Left ventricle myocardium superior (tissue), 1 donor: ENCODE measurements at places on chromosomes 16 and 17. TPM values are rescaled to one million over a fixed set of nuclear protein-coding genes. Genes with fewer than 3 reads are reported as not detected.

DNA sequence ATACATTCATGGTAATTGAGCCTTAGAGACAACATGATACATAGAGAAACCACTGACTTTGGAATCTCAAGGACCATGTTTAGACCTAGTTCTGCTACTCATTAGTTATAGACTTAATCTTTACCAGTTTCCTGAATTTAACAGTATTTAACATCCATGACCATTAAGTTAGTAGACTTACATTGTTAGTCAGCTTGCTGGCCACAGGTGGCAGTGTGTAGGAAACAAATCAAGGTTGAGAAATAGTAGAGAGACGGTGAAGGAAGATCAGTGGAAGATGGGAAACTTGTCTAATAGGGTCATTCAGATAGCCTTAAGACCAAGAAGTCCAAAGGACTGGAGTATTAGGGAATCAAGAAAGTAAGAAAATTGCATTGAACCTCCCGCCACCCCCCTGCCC is 31.0 kb downstream of the OMG start:
- no peak for DNase-seq

Gene KCNG4
- not detected for total RNA-seq

- no peak for DNase-seq
Measured at GRCh38 chr16:11250091-11250785, 5.8 kb downstream of the SOCS1 start.

DNA sequence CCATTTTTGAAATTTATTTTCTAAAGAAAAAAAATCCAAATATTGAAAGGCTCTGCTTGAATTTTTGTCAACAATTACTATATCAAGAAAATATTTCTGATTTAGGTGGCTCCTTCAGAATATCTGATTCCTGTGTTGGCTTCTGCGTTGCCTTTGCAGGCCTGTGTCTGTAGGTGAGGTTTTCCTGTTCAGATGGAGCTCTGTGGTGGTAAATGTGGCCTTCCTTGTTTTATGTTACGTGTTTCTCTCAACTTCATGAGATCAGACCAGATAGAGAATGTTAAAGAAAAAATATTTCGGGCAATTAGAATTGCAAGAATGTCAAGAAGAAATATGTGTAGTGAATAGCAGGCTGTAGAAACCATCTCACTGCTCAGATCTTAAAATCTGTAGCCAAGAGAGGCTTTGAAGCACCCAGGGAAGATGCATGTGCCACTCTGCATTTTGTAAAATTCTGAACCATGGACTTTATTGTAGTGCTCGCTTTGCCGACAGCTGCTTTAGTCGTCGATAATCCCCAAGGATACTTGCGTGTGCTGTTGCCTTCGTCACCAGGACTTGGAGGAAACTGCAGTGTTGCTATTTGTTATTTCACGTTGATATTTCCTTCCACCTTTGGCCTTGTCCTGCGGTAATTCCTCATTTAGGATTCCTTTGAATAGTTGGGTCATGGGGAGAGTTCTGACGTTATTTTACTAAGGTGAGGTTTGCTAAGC is 69.9 kb downstream of the RPTOR start:
- no peak for DNase-seq

GRCh38 chr16:89326721-89327120 is 109.2 kb downstream of the ZNF778 start:
- peak; percentile 20 for DNase-seq

- DNase-seq = no peak
Measured at GRCh38 chr16:81442916-81443687, 1.5 kb upstream of the CMIP start.

GRCh38 chr17:17347956-17348871 is 45.0 kb downstream of the NT5M start:
- DNase-seq = no peak

DNA sequence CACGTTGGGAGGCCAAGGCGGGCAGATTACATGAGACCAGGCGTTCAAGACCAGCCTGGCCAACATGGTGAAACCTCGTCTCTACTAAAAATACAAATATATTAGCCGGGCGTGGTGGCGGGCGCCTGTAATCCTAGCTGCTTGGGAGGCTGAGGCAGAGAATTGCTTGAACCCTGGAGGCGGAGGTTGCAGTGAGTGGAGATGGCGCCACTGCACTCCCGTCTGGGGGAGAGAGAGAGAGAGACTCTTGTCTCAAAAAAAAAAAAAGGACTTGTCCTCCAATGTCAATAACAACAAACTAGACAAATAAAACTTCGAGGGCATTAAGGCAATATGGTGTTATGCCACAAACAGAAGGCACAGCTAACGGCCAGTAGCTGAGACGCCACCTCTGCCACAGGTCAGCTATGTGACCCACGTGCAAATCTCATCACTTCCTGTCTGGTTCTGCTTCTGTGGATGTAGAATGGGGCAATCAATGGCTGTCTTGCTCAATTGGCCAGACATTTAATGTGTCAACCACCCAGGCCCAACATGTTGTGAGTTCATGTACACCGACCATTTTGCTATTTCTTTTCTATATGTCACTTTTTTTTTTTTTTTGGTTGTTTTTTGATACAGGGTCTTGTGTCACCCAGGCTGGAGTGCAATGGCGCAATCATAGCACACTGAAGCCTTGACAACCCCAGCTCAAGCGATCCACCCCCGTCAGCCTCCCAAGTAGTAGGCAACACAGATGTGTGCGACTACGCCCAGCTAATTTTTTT is 834 bp upstream of the TXNDC11 start:
- DNase-seq = no peak

- no peak for DNase-seq
Measured at GRCh38 chr17:29252101-29252791, 5.6 kb downstream of the CRYBA1 start.

Gene GLOD4
- 29.9 TPM for total RNA-seq

DNA sequence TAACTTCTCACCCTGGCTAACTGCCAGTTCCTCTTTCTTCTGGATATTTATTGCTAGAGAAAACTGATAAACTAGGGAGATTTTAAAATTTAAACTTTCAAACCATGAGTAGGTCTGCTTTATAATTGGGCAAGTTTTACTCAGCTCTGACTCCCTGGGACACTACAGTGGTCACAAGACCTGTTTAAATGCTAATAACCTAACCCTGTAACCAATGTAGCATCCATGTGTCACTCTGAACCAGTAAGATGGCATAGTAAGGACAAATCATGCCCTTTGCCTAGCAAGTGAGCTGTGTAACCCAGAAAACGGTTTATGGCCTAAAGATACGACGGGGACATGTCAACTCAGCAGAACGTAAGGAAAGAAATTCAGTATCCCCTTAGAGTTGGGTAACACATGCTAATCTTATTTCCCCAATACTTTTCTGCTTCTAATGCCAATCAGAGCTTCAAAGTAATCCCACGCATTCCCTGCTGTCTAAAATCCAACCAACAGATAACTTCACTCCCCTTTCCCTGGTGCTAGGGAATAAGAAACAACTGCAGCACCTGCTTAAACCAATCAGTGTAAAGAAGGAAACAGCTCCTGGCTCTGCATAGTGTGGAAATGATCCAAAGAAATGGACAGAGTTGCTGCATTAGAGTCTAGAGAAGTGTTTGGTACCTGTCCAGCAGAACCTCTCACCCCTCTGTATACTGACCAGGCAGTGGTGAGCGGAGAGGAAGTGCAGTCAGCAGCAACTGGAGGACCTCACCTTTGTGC is 85.7 kb downstream of the NCOR1 start:
- DNase-seq = no peak

DNA sequence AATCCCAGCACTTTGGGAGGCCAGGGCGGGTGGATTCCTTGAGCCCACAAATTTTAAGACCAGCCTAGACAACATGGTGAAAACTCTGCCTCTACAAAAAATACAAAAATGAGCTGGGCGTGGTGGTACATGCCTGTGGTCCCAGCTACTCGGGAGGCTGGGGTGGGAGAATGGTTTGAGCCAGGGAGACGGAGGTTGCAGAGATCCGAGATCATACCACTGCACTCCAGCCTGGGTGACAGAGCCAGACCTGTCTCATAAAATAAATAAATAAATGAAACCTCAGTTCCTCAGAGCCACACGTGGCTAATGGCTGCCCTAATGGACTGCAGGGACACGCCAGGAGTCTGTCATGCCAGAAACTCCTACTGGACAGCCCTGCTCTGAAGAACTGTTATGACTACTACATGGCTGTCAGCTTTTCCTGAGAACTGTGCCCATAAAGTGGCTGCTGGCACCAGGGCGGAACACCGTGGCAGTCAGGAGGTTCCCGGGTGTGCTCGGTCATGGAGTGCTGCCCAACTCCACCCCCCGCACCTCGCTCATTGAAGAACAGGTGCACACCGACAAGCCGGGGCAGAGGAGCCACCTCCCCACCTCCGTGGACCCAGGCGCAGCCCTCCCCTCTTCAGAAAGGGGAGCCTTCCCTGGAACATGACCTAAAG is 4.3 kb downstream of the TMEM11 start:
- DNase-seq = peak; percentile 79

Gene CSH1
- total RNA-seq = not detected

Gene HBM
- not detected for total RNA-seq

DNA sequence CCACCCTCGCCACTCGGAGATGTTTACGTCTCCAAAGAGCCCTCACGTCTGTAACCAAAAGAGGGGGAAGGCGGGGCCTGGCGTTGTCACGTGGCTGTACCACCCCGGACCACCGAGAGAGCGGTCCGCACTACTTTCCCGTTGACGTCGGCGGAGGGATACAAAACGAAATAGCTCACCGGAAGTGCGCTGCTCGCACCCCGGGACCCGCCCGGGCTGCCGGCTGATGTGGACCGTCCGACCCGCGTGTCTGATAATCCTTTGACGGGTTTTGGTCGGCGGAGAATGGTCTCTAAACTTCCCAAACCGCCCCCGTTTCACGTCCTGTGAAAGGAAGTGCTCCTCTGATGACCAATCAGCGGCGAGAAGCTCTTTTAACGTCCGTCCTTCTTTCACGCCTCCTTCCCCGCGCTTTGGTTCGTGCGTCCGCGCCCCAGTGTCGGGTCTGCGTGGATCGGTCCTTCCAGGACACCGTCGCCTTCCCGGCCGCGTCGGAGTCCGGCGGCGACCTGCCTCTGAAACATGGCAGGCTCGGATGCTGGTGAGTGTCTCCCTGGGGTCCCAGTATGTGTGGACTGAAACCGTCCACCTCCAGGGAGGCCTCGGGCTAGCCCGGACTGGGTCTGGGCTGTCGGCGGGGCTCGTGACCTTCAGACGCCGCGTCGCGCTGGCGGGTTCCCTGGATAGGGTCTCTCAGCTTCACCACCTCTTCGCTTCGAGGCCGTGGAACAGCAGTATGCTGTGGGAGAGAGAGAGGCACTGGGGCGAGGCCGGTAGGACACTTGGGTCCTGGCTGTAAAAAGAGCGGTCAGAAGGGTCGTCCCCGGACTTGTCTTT is at the start of gene CEP95:
Gene CEP95 (plus strand): TSS at position 402 of the 837 bp plus-strand sequence. CDS start 121 bp downstream, at position 523.
- DNase-seq = peak; percentile 95

- no peak for DNase-seq
Measured at GRCh38 chr16:54847207-54847606, 83.5 kb upstream of the IRX5 start.

Gene RUNDC3A
- total RNA-seq = 0.45 TPM

DNA sequence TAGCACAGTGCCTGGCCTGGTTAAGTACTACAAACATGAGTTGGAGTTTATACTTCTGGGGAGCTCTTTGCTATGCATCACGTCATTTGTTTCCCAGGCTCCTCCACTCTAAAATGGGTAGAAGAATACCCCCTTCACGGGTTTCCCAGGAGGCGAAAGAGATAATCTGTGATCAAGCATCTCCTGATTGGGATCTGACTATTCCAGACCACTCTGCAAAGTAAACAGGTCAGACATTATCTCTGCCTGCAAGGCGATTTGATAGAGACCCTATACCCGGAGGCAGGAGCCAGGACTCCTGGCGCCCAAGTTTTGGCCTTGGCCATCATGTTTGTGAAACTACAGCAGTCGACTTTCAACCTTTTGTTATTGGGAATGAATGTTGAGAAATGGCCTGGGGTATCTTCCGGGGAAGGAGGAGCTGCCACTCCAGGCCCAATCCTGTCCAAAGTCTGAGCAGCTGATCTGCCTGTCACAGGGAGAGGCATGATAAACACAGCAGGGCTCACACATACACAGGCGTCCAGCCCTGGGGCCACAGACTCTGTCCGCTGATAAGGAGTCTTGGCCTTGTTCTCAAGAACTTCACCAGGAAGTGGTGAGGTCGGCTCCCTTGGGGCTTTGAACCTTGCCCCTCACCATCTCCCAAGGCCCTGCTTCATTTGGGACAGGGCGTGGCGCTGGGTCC is 199.9 kb downstream of the MAF start:
- no peak for DNase-seq

Gene MRPL27
- total RNA-seq = 79.3 TPM

GRCh38 chr16:51133183-51133582 is 17.9 kb downstream of the SALL1 start:
- DNase-seq = no peak

Gene CA5A
- not detected for total RNA-seq

GRCh38 chr16:19284207-19284606 is 1.3 kb upstream of the CLEC19A start:
- no peak for DNase-seq

Gene CACNG3
- total RNA-seq = not detected

- no peak for DNase-seq
Measured at GRCh38 chr17:16977932-16978331, 6.0 kb upstream of the TNFRSF13B start.

GRCh38 chr16:50393858-50394802 is 25.3 kb upstream of the BRD7 start:
- DNase-seq = no peak
